Activated CD4-positive, alpha-beta T cell treated with anti-CD3 and anti-CD28 coated beads for 24 hours (primary cell): ENCODE measurements at places on chromosomes 11 and 22.

GRCh38 chr11:3132271-3132781, 32.8 kb downstream of the OSBPL5 start:
- no peak for DNase-seq

GRCh38 chr22:50342651-50343540, at the start of gene PPP6R2:
PPP6R2 (plus strand) TSS chr22:50343327; CDS start chr22:50393909, 50,582 bp downstream.
- DNase-seq, result peak; percentile 85

GRCh38 chr11:28738549-28738948, 630.4 kb downstream of the METTL15 start:
- no peak for DNase-seq

GRCh38 chr11:23688835-23689234, 808.0 kb upstream of the LUZP2 start:
- DNase-seq, result no peak

DNA sequence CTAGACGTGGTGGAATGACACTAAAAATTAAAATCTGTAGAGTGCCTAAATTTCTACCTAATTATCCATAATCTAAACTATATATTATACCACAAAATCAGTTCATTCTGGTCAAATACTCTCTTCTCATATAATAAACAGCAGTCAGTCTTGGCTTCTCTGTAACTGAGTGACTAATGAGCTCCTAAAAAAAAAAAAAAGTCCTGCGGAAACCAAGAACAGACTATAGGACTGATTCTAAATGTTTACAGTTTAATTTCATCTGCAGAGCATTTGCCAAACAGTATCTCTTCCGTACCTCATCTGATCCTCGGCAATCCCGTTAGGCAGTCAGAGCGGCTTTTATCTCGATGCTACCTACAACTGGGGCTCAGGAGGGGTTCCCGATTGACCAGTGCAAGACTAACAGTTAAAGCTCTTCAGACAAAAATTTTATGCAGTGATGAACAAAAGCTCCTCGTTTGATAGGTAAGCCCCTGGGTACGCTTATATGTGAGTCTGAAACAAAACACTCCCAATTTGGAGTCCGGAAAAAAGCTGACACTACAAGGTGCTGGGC, 686 bp downstream of the KIF18A start:
- DNase-seq, result no peak

DNA sequence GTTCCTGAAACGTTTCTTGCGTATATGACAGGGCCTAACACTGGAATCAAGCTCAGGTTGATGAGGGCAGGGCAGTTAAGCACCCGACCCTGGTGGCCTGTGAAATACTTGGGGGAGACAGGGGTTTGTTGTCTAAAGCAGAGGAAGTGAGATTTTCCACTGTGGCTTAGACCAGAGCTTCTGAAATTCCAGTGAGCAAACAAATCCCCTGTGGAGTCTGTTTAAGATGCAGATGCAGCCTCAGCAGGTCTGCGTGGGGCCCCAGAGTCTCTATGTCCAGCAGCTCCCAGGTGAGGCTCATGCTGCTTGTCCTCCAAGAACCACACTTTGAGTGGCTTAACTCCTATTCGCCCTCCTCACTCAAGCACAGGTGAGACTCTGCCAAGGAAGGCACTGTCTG, 39.1 kb upstream of the PRAME start:
- no peak for DNase-seq

GRCh38 chr22:36026741-36027140, 1.9 kb downstream of the RBFOX2 start:
- no peak for DNase-seq

- no peak for DNase-seq
Measured at GRCh38 chr11:68145120-68145866, 24.1 kb upstream of the CHKA start.

- no peak for DNase-seq
Measured at GRCh38 chr11:86101941-86102407, 33.1 kb upstream of the PICALM start.

GRCh38 chr11:64206457-64207255, at the start of gene FERMT3:
FERMT3 (plus strand) TSS chr11:64206721; CDS start chr11:64207365, 644 bp downstream.
- DNase-seq, result peak; percentile 61

- DNase-seq, result no peak
Measured at GRCh38 chr11:96122601-96123074, 198.7 kb upstream of the MTMR2 start.

DNA sequence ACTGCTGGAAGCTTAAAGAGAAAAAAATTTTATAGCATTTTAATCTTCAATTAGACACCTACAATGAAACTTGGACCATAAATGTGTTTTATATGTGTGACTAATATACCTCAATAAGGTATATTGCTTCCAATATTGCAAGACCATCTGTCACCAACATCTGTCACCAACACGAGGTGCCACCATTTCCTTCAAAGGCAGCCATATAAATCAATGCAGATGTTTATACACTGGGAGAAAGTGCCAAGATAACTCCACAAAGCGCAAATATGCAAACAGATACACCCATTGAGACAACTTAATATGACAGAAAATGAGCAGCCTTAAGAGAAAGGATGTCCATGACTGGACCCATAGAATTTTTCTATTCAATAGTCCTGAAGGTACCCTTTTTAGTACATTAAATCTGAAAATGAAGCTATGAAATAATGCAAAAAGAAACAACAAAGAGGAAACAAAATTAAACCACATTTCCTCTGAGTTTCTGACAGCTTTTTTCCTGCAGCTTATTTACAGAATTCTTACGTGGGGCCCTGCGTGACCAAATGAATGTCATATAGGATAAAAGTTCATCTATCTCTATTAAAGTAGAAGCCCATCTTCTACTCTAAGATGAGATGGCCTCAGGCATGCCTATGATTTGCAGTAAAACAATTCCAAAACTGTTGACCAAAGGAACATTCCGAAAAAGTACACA, 12.5 kb downstream of the MPZL3 start:
- DNase-seq, result no peak

DNA sequence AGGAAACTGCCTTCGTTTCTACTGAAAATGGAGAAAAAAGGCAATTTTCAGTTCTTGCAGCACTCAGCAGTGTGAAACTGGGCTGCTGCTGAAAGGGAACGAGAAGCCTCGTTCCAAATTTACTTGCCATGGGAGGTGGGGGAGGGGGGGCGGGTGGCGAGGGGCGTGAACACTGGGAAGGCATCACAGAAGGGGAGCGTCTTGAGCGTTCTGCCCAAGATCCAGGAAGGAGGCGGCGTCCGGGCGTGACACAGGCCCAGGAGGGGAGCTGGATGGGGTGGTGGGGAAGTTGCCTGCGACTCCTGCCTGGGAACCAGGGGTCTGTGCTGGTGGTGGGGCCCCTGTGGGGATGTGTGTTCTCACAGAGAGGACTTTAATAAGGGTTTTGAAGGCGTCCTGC, 213.5 kb downstream of the CTTN start:
- DNase-seq, result no peak

GRCh38 chr22:44703255-44703870, 1.4 kb downstream of the PRR5 start:
- no peak for DNase-seq

GRCh38 chr11:120648771-120649170, 137.2 kb downstream of the GRIK4 start:
- DNase-seq, result no peak

DNA sequence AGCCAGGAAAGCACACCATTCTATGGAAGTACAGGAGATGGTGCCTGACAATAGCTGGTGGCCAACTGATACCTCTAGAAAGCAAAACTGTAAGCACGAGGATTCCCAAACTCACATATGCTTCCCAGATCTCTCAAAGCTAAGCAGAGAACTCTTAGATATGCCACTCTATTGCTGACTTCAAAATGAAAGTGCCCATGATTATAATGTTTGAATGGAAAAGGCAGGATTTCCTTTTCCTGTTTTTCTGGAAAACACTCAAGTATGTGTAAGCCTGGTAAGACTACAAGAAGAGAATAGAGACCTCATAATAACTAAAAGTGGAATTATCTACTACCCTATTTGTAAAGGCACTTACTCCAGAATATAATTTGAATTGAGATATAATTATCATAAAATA, 2.6 kb upstream of the CARD18 start:
- no peak for DNase-seq

- DNase-seq, result no peak
Measured at GRCh38 chr11:63567044-63567840, 4.1 kb upstream of the PLAAT2 start.

DNA sequence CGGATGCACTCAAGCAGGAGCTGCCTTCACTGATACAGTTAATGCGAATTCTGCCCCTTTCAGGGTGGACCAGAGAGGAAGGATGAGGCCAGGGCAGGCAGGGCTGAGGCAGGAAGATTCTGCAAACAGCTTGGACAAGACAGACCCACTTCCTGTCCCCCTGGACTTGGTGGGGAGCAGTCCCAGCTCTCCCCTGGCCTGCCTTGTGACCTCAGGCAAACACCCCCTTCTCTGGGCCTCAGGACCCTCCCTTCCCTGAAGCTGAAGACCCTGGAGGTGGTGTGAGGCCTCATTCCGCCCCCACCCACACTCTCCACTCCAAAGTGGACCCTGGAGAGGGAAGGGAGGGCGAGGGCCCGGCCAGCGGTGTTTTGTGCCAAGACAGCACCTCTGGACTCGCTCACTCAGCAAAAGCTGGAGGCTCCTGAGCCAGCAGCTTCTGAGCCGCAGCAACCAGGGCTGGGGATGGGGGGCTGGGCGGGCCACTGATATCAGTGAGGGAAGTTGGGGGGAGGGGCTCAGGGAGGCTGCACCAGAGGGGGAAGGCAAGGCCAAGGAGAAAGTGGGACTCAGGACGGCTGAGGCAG, 8.5 kb downstream of the RAB3IL1 start:
- DNase-seq, result no peak

DNA sequence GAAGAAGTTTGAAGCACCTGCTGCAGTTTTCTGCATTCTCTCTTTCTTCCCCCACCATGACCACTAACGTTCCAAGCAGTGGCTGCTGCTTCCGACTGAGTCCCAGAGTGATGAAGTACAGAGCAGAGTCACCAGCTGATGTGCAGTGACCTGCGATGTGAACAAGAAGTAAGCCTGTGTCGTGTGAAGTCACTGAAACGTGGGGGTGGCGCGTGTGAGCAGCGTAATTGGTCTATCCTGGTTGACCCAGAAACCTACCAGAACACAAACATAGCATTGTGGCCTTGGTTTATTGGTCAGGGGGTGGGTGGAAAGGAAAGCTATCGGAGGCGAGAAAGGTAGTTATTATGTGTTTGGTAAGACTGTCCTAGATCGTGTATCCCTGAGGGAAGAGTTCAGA, 3.5 kb downstream of the KRTAP5-7 start:
- DNase-seq, result no peak

GRCh38 chr11:95453616-95454171, 222.7 kb upstream of the SESN3 start:
- no peak for DNase-seq

- no peak for DNase-seq
Measured at GRCh38 chr11:126480015-126480409, 124.5 kb downstream of the ST3GAL4 start.

DNA sequence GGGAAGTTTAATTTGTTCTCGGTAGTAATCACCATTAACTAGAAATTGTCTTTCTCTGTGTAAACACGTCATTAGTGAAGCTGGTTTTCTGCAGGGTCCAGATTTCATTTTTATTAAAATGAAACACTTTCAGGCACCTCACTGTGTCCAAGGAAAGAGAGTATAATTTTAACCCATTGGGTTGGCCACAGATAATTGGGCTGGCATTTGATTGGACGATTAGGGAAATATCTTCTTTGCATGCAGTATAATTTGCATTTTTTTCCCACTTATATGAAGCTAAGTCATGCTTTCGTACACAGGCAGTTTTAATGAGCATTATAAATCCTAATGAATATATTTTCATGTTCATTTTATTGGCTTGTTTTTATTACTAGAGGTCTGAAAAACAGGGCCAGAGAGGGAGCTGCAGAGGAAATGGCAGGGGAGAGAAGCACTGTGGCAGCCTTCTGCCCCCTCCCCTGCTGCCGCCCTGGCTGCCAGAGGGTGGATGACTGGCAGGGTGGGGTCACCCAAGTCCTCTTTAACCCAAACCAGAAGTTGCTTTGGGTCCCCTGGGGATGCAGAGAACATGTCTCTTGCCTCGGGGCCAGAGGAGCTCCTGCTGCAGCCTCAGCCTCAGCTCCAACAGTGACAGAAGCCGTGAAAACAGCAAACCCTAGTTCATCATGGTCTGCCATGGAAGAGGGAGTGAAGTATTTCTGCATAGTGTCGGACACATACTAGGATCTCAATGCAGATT, 93.9 kb downstream of the PKNOX2 start:
- no peak for DNase-seq

DNA sequence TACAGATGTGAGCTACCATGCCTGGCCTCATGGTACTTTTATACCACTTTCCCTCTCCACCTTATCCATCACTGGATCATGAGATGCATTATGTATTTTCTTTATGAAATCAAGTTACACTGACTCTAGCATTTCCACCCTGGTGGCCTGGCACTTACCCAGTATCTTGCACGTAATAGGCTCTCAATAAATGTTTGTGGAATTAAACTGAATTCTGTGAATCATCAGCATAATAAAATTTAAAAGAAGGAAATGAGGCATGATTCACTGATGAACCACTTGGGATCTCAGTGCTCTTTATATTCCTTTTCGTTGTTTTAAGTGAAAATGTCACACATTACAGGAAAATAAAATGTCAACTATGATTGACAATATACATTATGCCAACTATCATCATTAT, 25.1 kb downstream of the ADM start:
- no peak for DNase-seq

GRCh38 chr11:27339941-27340340, 23.1 kb downstream of the CCDC34 start:
- DNase-seq, result no peak

DNA sequence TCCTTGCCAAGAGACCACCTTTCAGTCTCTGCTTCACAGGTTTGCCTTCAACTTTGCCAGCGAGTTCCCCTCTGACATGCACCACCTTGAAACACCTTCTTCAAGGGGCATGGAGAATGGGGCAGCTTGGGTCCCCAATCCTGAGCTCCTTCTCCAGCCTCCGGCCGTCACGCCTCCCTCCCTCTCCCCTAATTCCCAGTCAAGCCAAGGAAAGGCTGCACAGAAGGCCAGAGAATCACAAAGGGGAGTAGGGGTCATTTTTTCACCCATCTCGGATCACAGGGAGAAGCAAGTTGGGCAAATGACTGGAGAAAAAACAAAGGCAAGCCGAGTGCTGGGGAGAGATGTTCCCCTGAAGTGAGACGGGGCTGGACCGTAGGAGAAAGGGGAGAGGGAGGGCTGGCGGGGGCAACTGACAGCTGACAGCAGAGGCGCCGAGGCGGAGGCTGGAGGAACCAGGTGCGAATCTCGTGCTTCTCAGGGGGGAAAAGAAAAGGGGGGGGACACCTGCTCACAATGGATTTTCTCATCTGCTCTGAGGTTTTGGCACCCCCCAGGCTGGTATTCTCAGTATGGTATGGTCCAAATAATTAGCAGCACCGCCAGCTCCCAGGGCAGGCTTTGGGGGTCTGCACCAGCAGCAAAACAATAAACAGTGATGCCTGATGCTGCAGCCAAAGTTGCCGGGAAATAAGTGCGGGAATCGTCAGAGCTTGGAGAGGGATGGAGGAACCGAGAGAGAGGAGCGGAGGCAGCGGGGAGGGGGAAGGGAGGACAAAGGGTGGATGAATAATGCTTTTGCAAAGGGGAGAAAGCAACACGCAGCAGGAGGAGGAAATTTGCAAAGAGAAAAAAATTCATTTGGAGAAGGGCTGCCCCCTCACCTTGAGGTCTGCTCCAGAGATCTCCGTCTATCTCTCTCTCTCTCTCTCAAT, 644 bp downstream of the YPEL4 start:
- no peak for DNase-seq

- no peak for DNase-seq
Measured at GRCh38 chr11:93849751-93850593, 446 bp downstream of the VSTM5 start.

- no peak for DNase-seq
Measured at GRCh38 chr11:17927681-17928343, 85.0 kb downstream of the SERGEF start.

GRCh38 chr11:117970400-117971024, 15.7 kb upstream of the IL10RA start:
- DNase-seq, result no peak
